ENCODE measurements at places on chromosomes 13 and 19.
A peak's percentile ranks its signal among the peaks of the same experiment; 100 is the strongest.

GRCh38 chr19:15421136-15421695, 2.4 kb upstream of the AKAP8L start:
- DNase-seq: no peak

DNA sequence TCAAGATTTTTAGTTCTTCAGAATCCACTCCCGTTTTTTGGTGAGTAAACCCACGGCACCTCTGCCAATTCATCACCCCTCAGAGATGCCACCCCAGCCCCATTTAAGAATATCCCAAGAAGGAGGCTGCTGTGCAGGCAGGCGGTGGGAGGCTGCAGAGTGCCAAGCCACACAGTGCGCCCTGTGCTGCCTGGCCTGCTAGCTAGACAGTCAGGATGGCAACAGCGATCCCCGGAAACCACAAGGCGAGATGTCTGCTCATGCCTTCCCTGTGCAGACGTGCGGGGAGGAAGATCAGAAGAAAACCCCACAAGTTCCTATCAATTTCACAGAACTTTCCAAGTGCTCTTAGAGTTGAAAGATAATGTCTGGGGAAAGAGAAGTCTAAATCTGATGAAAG, 64.8 kb upstream of the GPR183 start:
- DNase-seq: no peak

DNA sequence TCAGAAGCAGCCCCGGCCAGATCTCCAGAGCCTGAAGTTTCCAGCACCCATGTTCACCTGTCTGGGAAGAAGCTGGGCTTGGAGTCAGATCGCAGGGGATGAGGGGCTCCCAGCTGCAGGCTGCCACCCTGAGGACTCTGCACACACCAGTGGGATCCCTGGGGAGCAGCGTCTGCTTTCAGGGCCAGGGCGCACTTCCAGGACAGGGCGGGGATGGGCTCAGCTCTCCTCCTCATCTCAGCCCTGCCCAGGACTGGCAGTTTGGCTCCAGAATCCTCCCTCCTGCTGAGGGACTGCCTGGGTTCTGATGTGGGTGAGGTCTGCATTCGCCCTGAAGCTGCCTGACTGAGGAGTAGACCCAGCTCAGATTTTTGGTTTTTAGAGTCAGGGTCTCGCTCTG, 3.5 kb downstream of the SLC7A9 start:
- no peak for DNase-seq

DNA sequence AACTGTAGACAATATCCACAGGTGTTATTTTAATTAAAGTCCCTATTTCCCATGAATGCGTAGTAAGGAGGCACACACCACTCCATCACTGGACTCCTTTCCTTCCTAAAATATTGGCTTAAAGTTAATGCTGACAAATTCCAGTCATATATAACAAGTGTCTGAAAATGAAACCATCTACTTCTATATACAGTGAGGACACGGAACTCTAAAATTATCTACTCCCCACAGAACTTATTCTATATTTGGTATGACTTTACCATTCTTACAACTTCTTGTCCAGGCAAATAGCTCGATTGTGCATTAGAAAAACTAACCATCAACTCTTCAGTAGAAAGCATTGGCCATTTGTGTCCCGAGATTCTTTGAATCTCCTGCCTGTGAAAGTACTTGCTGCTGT, 1560.2 kb downstream of the EFNB2 start:
- DNase-seq: no peak

GRCh38 chr19:10921910-10922637, 6.4 kb downstream of the YIPF2 start:
- DNase-seq: no peak

- DNase-seq: no peak
Measured at GRCh38 chr19:4487572-4487971, 15.5 kb downstream of the HDGFL2 start.

DNA sequence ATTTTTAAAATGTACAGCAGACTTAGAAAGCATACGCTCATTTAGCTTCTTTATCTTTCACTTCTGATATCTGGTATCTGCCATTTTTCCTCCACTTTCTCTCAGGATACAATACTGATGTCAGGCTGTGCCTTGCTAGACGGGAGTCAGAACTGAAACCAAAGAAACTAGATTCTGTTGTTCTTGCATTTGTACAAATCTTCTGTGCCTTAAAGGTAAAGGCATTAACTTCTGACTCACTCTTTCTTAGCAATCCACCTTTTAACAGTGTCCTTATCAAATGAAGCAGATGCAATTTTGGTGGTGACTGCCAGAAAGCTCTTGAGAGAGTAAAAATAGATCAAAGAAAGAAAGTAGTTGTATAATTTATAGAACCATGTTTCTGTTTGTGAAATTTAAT, 370.4 kb downstream of the PCDH20 start:
- DNase-seq: no peak

- DNase-seq: peak; percentile 15
Measured at GRCh38 chr13:67048084-67048820, 181.9 kb downstream of the PCDH9 start.

DNA sequence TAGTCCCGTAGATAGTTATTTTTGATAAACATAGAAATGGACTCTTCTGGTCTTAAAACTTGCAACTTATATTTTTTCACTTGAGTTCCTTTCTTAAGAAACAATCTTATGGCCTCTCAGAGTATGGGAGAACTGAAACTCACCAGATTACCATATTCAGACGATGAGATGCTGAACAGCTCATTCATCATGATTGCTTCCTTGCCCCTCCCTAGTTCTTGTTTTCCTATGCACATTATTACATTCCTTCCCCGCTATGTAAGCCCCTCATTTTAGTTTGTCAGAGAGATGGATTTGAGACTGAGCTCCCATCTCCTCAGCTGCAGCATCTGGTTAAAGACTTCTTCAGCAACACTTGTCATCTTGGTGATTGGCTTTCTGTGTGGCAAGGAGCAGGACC, 158.5 kb downstream of the SLITRK6 start:
- DNase-seq: no peak

DNA sequence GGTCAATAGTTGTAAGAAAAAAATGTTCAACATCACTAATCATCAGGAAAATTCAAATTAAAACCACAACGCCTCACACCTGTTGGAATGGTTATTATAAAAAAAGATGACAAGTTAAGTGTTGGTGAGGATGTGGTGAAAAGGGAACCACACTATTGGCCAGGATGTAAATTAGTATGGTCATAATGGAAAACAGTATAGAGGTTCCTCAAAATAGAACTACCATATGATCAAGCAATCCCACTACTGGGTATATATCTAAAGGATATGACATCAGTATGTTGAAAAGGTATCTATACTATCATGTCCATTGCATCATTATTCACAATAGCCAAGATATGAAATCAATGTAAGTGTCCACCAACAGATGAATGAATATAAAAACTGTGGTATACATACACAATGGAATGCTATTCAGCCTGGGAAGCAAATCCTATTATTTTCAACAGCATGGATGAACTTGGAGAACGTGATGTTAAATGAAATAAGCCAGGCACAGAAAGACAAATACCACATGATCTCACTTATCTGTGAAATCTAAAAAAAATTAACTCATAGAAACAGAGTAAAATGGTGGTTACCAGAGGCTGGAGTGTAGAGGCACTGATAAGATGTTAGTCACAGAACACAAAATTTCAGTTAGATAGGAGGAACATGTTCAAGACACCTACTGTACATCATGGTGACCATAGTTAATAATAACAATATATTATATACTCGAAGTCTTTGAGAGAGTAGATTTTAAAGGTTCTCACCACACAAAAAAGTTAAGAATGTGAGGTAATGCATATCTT, 56.6 kb downstream of the TBC1D4 start:
- DNase-seq: no peak

DNA sequence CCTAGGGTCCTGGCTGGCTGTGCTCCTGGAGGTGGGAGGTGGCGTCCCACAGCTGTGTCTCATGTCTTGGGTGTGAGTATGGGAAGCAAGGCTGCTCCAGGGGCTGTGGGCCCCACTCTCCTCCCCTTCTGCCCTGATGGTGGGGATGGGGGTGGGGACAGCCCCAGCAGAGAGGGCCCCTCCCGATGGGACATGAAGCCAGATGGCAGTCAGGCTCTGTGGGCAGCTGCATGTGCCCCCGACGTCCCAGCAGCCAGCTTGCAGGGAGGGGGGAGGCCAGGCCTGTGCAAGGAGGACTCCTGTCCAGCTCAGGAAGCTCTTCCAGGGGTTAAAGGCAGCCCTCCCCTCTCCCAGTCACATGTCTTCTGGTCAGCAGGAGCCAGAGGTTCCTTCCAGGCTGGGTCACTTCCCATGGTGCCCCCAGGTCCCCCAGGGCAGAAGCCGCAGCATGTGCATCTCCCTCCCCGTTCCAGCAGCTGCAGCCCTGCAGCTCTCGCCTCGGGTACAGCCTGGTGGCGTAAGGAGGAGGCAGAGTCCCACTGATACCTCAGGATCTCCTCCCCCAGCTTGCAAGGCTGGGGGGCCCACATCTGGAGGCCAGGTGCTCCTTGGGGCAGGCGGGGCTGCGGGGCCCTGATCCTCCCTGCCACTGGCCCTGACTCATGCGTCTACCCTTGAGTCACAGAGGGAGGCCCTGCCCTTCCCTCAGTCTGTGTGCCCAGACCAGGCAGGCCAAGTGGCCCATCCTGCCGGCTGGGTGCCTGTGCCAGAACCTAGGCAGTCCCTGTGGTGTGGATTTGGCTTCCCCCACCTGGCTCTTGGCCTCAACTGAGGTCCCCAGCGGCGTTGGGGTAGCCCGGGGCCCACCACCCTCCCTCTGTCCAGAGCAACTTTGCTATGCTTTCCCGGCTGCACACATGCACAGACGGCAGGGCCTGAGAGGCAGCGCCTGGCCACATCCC, 13.0 kb downstream of the YIPF2 start:
- DNase-seq: peak; percentile 93

DNA sequence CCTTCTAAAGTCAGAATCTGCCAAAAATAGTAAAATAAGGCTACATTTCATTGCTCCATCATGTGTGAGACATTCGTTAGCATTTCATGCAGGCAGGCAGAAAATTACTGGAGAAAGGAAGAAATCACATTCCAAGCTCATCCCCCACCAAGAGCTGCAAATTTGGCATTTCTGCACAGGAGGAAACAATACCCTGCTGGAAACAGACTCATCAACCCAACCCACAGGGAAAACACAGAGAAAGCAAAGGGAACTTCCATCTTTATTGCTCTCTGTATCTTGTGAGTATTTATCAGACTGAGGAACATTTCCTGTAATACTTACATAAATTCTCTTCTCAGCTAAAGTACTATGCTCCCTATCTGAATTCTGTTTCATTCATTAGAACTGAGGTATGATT, 95.7 kb downstream of the KCTD12 start:
- DNase-seq: no peak
